ENCODE measurements at places on chromosomes 5 and 9. TPM values are rescaled to one million over a fixed set of nuclear protein-coding genes. Genes with fewer than 3 reads are reported as not detected.
A peak's percentile ranks its signal among the peaks of the same experiment; 100 is the strongest.

DNA sequence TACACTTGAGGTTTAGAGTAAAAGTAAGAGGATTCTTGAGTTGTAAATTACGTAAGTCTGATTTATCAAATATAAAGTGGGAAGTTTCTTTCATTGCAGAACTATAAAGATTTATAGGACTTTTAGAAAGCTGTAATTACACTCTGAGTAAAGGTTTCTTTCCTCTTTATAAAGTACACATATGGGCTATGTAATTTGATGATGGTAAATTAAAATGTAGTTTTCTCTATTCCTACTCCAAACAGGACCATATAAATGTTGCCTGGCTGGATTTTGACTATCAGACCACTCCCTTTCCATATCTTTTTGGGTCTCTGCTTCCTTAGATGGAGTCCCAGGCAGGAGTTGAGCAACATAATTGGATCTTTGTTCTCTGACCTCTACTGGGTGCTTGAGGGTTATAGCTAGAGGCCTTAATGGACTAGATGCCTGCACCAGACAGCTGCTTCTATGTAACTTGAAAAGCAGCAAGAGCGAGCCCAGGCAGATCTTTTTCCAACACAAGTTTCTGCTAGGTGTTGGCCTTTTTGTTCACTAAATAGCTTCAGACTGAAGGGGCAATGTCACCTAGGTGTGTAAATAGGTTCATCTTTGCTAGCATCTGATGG lies 11.4 kb upstream of the TEX48 start:
- DNase-seq, result no peak

GRCh38 chr5:184471-184870 lies 6.8 kb upstream of the LRRC14B start:
- no peak for DNase-seq

- DNase-seq, result no peak
Measured at GRCh38 chr5:132279801-132280200, 14.4 kb upstream of the SLC22A4 start.

DNA sequence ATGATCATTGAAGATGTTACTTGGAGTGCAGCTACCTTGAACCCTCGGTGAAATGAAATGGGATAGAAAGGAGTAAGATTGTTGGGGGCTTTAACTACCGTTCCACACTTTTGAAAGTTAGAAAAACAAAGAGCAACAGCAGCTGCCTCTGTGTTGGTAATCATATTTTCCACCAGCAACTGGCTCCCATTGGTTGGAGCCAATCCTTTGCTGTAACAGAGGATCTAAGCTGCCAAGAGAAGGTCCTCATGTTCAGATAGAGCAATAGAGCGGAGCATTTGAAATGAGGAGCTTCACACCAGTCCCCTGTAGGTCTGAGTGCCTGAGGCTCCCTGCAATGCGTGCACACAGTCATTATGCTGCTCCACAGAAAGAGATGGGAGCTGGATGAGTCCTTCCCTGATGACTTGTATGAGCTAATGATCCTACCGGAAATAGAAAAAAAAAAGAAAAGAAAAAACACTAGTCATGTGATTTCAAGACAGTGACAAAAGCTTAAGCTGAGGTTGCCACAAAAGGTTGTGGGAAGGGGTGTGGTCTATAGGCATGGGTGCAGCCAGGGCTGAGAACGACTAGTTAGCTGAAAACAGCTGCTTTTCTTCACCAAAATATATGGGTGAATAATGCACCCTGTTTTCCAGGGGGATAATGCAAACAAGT lies 300.7 kb downstream of the MLLT3 start:
- DNase-seq, result no peak

GRCh38 chr5:108257996-108258395 lies 123.9 kb downstream of the FBXL17 start:
- peak; percentile 11 for DNase-seq

DNA sequence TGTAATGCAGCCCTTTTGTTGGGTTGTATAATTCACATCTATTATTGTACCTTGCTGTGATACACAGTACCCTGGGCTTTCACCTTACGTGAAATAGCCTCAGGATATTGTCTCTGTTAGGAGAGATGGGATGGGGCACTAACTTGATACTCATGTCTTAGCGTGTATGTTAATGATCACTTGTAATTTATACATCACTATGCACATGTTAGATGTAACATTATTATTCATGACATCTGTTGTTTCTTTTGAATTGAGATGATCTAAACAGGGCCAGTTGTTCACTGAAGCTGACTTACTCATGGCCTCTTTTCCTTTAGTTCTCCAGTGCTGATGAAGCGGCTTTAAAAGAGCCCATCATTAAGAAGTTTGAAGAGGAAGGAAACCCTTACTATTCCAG lies 65.2 kb downstream of the MCCC2 start:
- DNase-seq, result no peak

- DNase-seq, result no peak
Measured at GRCh38 chr9:127505396-127506116, 54.2 kb downstream of the LRSAM1 start.

DNA sequence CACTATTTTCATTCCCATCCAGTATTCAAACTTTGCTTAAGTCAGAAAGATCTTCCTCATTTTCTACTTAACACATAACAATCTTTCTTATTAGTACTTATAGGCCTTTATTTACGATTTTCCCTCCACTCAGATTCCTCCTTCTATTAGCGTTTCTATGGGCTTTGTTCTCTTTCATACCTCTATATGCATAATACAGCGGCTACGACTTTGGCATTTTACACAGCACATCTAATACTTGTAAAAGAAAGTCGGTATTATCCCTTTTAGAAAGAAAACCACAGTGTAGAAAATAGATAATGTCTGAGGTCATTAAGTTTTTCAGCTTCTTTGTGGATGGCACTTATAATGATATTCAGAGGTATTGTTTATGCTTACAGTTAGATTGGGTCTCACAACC lies 8.4 kb downstream of the RBM18 start:
- no peak for DNase-seq

Gene FREM1
- not detected for total RNA-seq

Gene GAPT
- not detected for total RNA-seq

Gene AMBP
- total RNA-seq, result not detected

Gene SLC36A2
- not detected for total RNA-seq

Gene CCDC127
- 4.4 TPM for total RNA-seq
